Naive thymus-derived CD4-positive, alpha-beta T cell (primary cell): ENCODE measurements at places on chromosomes 7 and 10. TPM values are rescaled to one million over a fixed set of nuclear protein-coding genes. Genes with fewer than 3 reads are reported as not detected.

DNA sequence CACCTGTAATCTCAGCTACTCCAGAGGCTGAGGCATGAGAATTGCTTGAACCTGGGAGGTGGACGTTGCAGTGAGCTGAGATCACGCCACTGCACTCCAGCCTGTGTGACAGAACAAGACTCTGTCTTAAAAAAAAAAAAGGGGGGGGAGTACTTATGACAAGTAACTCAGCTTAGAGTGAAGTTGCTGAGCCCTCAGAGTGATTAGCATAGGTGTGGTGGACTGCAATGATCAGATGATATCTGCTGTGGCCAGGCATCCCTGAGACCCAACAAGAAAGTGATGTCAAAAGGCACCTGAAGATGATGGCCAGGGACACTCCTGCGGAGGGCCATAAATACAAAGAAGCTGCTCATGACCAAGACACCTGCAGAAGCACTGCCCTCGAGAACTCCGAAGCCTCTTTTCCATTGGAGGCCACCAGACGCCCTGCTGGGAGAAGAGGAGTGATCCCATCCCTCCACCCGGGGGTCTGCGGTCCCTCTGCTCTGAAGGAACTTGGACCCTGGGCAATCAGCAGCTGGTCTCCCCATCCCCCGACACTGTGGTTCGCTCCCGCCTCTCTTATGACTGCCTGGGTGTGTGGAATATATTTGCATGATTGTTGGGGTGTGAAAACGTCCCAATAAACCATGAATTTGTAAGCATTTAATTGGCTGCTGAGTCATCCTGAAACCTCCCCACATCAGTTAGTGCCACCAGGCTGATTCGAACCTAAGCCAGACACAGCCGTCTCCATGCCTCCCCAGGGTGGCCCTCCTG, 46.0 kb downstream of the RASGEF1A start:
- DNase-seq = no peak

Gene LRRD1
- not detected for total RNA-seq

Gene EDRF1
- total RNA-seq = 42.0 and 43.8 TPM in 2 replicates

Gene HOXA4
- not detected in 2 replicates for total RNA-seq

DNA sequence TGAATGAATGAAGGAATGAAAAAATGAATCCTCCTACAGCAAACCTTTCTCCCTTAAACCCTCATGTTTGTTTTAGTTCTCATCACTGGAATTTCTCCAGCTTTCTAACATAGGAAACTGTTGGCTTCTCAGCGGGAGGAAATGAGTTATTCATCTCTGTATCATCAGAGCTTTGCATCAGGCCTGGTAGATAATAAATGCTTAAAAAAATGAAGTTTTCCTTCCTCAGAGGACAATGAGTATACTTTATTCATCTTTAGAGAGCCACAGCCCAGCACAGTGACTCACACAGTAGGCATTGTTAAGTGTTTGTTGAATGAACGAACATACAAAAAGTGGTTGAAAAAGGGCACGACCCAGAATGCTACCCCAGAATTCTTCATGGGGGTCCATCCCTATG, 62.6 kb downstream of the COL13A1 start:
- DNase-seq = no peak

DNA sequence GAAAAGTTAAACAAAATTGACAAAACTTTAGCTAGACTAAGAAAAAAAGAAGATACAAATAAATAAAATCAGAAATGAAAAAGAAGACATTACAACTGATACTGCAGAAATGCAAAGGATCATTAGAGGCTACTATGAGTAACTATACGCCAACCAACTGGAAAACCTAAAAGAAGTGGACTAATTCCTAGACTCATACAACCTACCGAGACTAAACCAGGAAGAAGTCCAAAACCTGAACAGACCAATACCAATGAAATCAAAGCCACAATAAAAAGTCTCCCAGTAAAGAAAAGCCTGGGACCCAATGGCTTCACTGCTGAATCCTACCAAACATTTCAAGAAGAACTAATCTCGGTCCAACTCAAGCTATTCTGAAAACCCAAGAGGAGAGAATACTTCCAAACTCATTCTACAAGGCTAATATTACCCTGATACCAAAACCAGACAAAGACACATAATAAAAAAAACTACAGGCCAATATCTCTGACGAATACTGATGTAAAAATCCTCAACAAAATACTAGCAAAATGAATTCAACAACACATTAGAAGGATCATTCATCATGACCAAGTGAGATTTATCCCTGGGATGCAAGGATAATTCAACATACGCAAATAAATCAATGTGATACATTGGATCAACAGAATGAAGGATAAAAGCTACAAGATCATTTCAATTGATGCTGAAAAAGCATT, 20.3 kb downstream of the ELAPOR2 start:
- DNase-seq = no peak

Gene HECW1
- not detected for total RNA-seq

Gene DBF4
- total RNA-seq = 38.4 TPM

GRCh38 chr7:34038816-34039470, 133.6 kb downstream of the BMPER start:
- no peak for DNase-seq

DNA sequence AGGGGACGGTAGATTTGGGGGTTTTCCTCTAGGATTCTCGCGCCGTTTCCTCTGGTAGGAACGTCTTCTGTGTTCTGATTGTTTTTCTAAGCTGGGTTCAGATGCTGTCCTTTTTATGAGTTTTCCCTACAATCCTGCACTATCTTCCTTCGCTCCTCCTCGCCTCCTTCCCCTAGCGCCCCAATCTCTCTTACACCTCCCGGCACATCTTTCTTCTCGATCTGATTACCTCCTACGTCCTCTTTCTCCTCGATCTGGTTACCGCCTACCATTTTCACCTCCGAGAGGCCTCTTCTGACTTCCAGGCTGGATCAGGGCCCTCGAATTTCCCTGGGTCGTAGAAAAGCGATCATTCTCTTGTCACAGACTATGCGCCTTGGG, 413 bp downstream of the BUD31 start:
- peak; percentile 26 for DNase-seq

Gene VPS50
- total RNA-seq = 19.8 and 26.5 TPM in 2 replicates

DNA sequence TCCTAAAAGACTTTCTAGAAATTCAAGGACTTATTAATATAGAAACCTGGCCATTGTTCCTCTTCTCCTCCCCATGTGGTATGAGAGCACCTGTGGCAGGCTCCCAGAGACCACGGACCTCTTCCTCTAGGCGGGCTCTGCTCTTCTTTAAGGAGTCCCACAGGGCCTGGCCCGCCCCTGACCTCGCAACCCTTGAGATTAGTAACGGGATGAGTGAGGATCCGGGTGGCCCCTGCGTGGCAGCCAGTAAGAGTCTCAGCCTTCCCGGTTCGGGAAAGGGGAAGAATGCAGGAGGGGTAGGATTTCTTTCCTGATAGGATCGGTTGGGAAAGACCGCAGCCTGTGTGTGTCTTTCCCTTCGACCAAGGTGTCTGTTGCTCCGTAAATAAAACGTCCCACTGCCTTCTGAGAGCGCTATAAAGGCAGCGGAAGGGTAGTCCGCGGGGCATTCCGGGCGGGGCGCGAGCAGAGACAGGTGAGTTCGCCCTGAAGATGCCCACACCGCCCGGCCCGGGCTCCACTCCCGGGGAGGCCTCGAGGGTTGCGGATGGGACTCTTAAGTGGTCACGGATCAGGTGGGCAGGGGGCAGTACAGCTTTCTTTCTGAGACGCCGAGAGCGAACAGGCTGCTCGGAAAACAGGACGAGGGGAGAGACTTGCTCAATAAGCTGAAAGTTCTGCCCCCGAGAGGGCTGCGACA, at the start of gene SLC26A4:
SLC26A4 (plus strand) TSS at position 448 of the 700 bp plus-strand sequence. CDS start 814 bp downstream, outside the sequence.
- DNase-seq = no peak

Gene CARD11
- 117 and 118 TPM in 2 replicates for total RNA-seq

DNA sequence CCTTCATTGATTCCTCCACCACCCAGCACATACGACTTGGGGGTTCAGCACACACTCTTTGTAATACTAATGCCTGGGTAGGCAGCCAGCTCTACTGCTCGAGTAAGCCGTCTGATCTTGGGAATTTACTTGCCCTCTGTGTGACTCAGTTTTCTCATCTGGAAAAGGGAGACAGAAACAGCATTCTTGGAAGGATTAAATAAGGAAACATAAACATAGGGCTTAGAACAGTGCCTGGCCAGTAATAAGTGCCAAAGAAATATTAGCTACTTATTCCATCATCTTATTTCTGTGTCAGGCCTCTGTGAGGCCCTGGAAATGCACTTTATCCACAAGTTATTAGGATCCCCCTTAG, 130.1 kb downstream of the TNS3 start:
- no peak for DNase-seq

- peak; percentile 24 for DNase-seq
Observed at GRCh38 chr7:5139998-5140397, 50.0 kb upstream of the WIPI2 start.

Gene ADIRF
- total RNA-seq = not detected

GRCh38 chr7:16063716-16064675, 357.3 kb downstream of the CRPPA start:
- no peak for DNase-seq

Gene UCMA
- total RNA-seq = not detected

DNA sequence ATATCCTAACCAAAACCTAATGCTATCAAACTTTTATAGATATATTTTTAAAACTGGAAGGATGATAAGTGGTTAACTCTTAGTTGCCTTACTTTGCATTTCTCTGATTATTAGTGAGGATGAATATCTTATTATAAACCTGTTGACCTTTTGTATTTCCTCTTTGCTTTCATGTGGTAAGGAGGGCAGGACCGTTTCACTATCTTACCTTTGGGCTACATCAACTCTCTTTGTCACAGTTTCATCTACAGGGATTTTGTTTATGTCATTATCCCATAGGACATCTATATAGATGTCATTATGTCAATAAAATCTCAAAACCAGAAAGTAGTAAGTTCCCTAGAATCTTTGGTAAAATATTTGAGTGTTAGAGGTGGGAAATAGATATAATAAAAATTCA, 219.3 kb downstream of the THSD7A start:
- no peak for DNase-seq

Gene FGFBP3
- 1.5 and 1.9 TPM in 2 replicates for total RNA-seq

- no peak for DNase-seq
Observed at GRCh38 chr7:21690705-21691104, 147.9 kb downstream of the DNAH11 start.

DNA sequence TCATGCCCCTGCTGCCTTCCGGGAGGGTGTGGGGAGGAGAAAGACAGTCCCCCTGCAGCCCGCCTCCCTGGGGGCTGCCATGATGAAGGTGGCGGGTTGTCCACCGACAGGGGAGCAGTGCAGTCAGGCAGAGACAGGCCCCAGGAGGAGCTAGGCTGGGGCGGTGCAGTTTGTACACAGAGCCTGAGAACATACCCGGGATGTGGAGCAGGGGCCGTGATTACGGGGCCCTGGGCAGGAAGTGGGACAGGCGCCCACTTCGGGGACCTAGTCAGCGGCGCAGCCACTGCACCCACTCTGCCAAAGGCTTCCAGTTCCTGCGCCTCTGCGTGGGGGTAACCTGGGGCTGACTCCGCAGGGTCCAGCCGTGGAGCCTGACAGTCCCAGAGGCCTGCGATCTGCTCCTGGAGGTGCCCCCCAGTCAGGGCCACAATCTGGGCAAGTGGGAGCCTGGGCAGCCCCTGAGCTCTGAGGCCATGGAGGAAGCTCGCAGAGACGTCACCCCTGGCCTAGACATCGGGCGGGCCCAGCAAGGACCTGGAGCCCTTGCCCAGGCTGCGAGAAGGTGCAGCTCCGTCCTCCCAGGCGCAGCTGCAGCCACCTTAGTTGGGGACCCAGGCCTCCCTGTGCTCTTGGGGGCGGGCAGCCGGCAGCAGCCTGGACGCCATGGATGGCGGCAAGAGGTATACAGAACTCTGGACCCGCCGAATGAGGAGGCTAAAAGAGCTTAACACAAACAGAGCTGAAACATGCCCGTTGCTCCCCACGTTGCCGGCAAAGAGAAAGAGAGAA, 1356.8 kb downstream of the XPNPEP1 start:
- DNase-seq = no peak

DNA sequence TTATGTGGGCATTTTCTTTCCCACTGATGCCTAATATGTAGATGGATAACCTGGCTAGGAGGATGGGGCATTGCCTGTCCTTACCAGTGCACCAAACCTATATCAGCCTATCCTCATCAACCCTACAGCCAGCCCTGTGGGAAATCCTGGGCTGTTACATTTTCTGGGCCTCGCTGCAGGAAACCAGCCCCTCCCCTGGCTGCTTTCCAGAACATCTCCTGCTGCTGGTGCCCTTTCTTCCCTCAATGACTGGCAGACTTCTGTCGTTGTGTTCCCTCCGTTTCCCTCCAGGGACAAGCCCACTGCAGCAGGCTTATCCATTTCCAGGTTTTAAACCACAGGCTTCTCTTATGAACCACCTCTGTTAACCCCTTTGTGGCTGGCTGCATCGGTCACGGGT, 486.1 kb upstream of the COBL start:
- no peak for DNase-seq

- DNase-seq = no peak
Observed at GRCh38 chr10:74917481-74918077, 91.2 kb downstream of the KAT6B start.

Gene HKDC1
- 4.4 TPM for total RNA-seq

DNA sequence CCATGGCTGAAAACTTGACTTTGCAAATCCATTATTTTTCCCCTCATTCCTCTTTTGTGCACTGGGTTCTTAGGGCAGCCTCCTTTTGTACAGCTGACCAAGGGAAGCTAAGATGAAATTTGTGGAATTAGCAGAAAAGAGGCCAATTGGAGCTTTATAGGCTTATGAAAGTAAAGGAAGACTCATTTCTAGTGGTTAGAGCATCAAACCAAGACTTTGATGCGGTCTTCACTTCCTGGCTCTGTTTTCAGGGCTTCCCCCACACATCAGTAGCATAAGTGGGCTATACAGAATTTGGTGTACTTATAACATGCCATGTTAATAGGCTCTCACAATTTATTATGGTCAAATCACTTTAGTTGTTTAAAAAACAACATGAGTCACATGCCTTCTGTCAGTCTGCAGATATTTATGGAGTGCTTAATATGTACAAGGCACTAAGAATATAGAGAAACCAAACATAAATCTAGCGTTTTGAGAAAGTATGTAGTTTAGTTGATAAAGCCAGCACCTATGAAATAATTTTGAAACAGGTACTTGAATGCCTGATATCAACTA, 5.7 kb downstream of the AUTS2 start:
- DNase-seq = peak; percentile 53

- no peak for DNase-seq
Observed at GRCh38 chr10:50992356-50992901, 81.9 kb upstream of the PRKG1 start.

GRCh38 chr10:93254180-93254853, 180.6 kb downstream of the CYP26A1 start:
- DNase-seq = no peak

Gene EGFR
- total RNA-seq = not detected in 2 replicates

Gene PALD1
- total RNA-seq = 0.23 and 0.39 TPM in 2 replicates
